Esophagus muscularis mucosa (tissue), 4 donors: ENCODE measurements at places on chromosomes 1 and 21. TPM values are rescaled to one million over a fixed set of nuclear protein-coding genes. Genes with fewer than 3 reads are reported as not detected.

- no peak for DNase-seq
- no peaks in the 10 kb centered on the region for H3K27me3 ChIP-seq
- H3K4me3 ChIP-seq = no peak overlapping the region
- peaks cover 44% of the 10 kb centered on the region for H3K4me1 ChIP-seq
- H3K36me3 ChIP-seq = peaks cover 10% of the 10 kb centered on the region
These were observed 107.5 kb downstream of the RGL1 start for GRCh38 chr1:183912265-183912886.

GRCh38 chr1:10635085-10635896, 160.5 kb downstream of the PEX14 start:
- H3K36me3 ChIP-seq = no peaks in the 10 kb centered on the region
- peaks cover 56% of the 10 kb centered on the region for H3K4me1 ChIP-seq
- DNase-seq = no peak

DNA sequence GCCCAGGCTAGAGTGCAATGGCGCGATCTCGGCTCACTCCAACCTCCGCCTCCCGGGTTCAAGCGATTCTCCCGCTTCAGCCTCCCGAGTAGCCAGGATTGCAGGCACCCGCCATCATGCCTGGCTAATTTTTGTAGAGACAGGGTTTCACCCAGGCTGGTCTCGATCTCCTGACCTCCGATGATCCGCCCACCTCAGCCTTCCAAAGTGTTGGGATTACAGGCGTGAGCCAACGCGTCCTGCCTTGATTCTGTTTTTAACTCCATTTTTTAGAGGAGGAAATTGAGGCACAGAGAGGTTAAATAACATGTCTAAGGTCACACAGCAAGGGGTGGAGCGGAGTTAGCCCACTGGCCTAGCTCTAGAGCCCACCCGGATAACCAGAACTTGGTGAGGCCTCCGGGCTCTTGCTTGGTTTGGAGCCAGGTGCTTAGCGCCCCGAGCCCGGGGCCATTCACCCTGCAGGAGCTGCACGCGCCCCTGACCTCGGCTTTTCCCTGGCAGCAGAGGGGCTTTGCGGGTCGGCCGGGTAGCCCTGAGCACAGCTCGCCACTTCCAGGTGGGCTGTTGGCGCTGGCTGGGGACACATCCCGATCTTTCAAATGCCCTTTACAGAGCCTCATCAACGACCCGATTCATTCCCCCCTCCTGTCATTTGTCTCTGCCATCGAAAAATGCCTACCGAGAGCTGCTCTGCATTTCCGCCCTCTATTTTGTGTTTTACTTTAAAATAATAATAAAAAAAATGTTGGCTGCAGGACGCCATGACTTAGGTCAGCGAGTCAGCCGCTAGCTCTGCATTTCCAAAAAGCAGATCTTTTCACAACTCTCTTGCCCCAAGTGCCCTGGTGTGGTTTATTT, 11.2 kb downstream of the SIM2 start:
- no peak overlapping the region for H3K27ac ChIP-seq
- peaks cover 52% of the 10 kb centered on the region for H3K4me1 ChIP-seq
- DNase-seq = no peak
- peaks cover 69% of the 10 kb centered on the region for H3K27me3 ChIP-seq

GRCh38 chr21:25390701-25391100, 216.6 kb downstream of the MRPL39 start:
- no peaks in the 10 kb centered on the region for H3K27me3 ChIP-seq
- no peaks in the 10 kb centered on the region for H3K4me1 ChIP-seq
- no peak overlapping the region for H3K4me3 ChIP-seq
- H3K36me3 ChIP-seq = no peaks in the 10 kb centered on the region

- no peak for DNase-seq
- no peaks in the 10 kb centered on the region for H3K27me3 ChIP-seq
- H3K4me3 ChIP-seq = no peak overlapping the region
These were observed 64.8 kb downstream of the TP53BP2 start for GRCh38 chr1:223780949-223781348.

- H3K36me3 ChIP-seq = peaks cover 87% of the 10 kb centered on the region
- no peaks in the 10 kb centered on the region for H3K27me3 ChIP-seq
- H3K4me1 ChIP-seq = peaks cover 6% of the 10 kb centered on the region
- no peak for DNase-seq
- no peak overlapping the region for H3K4me3 ChIP-seq
- H3K27ac ChIP-seq = no peak overlapping the region
These were observed 46.5 kb downstream of the NCF2 start for GRCh38 chr1:183543619-183544204.

GRCh38 chr1:15341634-15342407, 67.9 kb upstream of the EFHD2 start:
- no peaks in the 10 kb centered on the region for H3K27me3 ChIP-seq
- H3K27ac ChIP-seq = peak overlapping the region; percentile 74
- no peak for DNase-seq
- H3K36me3 ChIP-seq = no peaks in the 10 kb centered on the region
- peaks cover 50% of the 10 kb centered on the region for H3K4me1 ChIP-seq

DNA sequence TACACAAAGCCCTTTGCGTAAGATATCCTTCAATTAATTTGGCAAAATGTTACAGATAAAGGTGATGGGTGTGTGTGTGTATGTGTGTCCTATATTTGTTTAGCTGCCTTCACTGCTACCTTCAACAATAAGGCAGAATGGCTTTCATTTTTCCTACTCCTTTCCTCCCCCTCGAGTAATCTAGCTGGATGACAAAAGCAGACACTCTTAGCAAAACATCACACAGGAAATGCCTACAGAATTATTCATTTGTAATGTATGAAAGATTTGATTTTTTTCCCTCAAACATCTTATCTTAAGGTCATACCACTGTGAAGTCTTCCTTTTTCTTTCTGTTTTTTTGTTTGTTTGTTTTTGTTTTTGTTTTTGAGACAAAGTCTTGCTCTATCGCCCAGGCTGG, 10.6 kb downstream of the PTPN22 start:
- no peaks in the 10 kb centered on the region for H3K27me3 ChIP-seq
- no peaks in the 10 kb centered on the region for H3K36me3 ChIP-seq
- DNase-seq = no peak
- no peaks in the 10 kb centered on the region for H3K4me1 ChIP-seq

GRCh38 chr1:78543941-78544643, 53.3 kb downstream of the PTGFR start:
- H3K36me3 ChIP-seq = no peaks in the 10 kb centered on the region
- no peaks in the 10 kb centered on the region for H3K27me3 ChIP-seq
- H3K4me3 ChIP-seq = no peak overlapping the region
- H3K27ac ChIP-seq = no peak overlapping the region

GRCh38 chr1:17502326-17502778, 37.1 kb upstream of the ARHGEF10L start:
- no peaks in the 10 kb centered on the region for H3K27me3 ChIP-seq
- DNase-seq = peak; percentile 96
- H3K27ac ChIP-seq = peak overlapping the region; percentile 71
- H3K36me3 ChIP-seq = no peaks in the 10 kb centered on the region
- H3K4me3 ChIP-seq = no peak overlapping the region

DNA sequence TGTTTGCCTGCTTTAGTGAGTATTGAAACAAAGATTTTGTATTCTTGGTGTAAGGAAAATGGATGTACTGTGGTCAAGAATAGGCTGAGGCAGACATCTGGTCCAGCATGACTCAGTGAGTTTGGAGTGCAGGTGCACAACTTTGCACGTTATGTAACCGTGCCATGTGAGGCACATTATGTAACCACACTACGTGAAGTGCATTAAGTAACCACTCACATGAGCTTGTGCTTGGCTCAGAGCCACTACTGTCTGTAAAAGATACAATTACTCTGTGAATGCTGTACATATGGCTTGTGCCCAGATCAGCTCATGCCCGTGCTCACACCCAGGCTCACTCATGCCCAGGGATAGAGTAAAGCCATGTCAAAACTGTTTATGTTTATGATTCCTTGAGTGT, 216.8 kb downstream of the CTH start:
- no peak overlapping the region for H3K4me3 ChIP-seq
- no peak overlapping the region for H3K27ac ChIP-seq
- no peaks in the 10 kb centered on the region for H3K27me3 ChIP-seq
- no peaks in the 10 kb centered on the region for H3K36me3 ChIP-seq
- H3K4me1 ChIP-seq = no peaks in the 10 kb centered on the region

GRCh38 chr1:56672579-56672978, 27.5 kb downstream of the PRKAA2 start:
- no peaks in the 10 kb centered on the region for H3K36me3 ChIP-seq
- H3K4me1 ChIP-seq = no peaks in the 10 kb centered on the region
- H3K27me3 ChIP-seq = no peaks in the 10 kb centered on the region
- DNase-seq = no peak
- no peak overlapping the region for H3K4me3 ChIP-seq
- no peak overlapping the region for H3K27ac ChIP-seq

The CYP4B1 gene
- total RNA-seq = 98.8 TPM

The CCDC181 gene
- 0.83 TPM for total RNA-seq

The GPR153 gene
- total RNA-seq = 11.0 TPM

The TMCO4 gene
- total RNA-seq = 34.4 TPM

The SLC1A7 gene
- 0.99 TPM for total RNA-seq

The OPRD1 gene
- 0.17 TPM for total RNA-seq

The MX1 gene
- total RNA-seq = 13.8 TPM

The LDLRAP1 gene
- 19.3 TPM for total RNA-seq

The TINAGL1 gene
- 150 TPM for total RNA-seq

The KISS1 gene
- not detected for total RNA-seq

The EPHA10 gene
- total RNA-seq = 0.46 TPM

The SH2D2A gene
- total RNA-seq = 0.83 TPM

The OTUD7B gene
- 33.5 TPM for total RNA-seq

The OR2G3 gene
- not detected for total RNA-seq

The CYP2J2 gene
- total RNA-seq = 0.26 TPM

The FPGT gene
- 7.1 TPM for total RNA-seq

The HCN3 gene
- 1.6 TPM for total RNA-seq

The TSPEAR gene
- under 0.01 TPM for total RNA-seq
